ENCODE measurements at places on chromosomes 1 and 21.
A peak's percentile ranks its signal among the peaks of the same experiment; 100 is the strongest.

DNA sequence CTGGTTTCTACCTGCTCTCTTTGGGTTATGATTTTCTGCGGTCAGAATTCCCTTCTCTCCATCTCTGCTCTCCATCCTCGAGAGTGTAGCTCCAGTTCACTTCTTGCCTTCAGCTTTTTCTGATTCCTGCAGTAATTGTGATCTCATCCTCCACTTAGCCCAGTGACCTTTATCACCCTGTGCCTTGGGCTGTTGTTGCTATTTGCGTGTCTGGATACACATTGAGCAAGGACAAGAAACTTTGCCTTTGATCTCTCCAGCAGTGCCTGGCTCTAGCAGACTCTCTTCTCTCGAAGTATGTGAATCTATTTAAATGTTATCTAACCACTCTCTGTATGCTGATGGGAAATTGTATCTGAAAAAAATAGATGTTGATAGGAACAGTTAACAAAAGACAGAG, 76.4 kb upstream of the MARK1 start:
- no peak for DNase-seq

- DNase-seq, result peak; percentile 27
Observed at GRCh38 chr1:206508130-206508889, 979 bp downstream of the RASSF5 start.

GRCh38 chr1:46186076-46186475, 9.8 kb upstream of the P3R3URF start:
- no peak for DNase-seq

DNA sequence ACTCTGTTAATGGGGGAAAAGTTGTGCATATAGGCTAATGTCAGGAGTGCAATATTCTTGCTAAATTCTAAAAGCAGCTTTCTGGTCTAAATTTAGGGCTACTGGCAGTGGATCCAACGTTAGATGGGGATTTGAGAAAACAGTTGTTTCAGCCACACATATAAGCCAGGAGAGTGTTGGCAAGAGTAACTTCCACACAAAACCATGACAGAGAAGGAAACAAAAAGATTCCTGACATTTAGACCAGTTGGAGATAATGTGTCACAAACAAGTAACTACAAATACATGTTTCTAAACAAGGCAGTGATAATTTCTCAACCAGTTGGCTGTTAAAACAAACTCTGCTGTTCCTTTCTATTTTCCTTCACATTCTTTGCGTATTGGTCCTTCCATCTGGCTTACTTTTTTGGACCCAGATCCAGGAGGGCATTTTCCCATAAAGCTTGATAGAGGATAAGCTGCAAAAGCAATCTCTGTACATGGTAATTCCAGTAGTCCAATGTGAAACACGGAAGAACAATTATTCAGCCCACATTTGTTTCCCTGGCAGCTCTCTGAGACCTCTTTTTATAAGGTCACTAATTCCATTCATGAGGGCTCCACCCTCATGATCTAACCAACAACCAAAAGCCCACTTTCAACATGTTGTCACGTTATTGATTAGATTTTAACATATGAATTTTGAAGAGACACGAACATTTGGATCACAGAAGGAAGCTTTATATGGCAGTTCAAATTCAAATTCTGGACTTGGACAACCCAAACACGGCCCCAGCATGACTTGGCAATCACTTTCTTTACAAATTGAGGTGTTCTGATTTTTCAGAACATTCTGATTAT, 1888.6 kb downstream of the MRPL39 start:
- no peak for DNase-seq

GRCh38 chr1:200880212-200880611, 7.4 kb downstream of the GPR25 start:
- no peak for DNase-seq

Measured in suppressor macrophage (primary cell).